ENCODE measurements at places on chromosomes 5 and 9. TPM values are rescaled to one million over a fixed set of nuclear protein-coding genes. Genes with fewer than 3 reads are reported as not detected.

SH3GLB2 gene
- total RNA-seq = 64.7 TPM

DOCK8 gene
- 95.9 TPM for total RNA-seq

SPINK13 gene
- total RNA-seq = not detected

SHC3 gene
- 12.7 TPM for total RNA-seq

C5orf34 gene
- 2.2 TPM for total RNA-seq

GRCh38 chr9:8825585-8826147, 1026.1 kb upstream of the DMAC1 start:
- no peak for DNase-seq
- no peaks in the 10 kb centered on the region for H3K36me3 ChIP-seq
- no peak overlapping the region for H3K4me3 ChIP-seq
- H3K4me1 ChIP-seq = no peaks in the 10 kb centered on the region
- no peak overlapping the region for H3K27ac ChIP-seq

- no peaks in the 10 kb centered on the region for H3K36me3 ChIP-seq
- DNase-seq = no peak
- H3K27ac ChIP-seq = no peak overlapping the region
- no peaks in the 10 kb centered on the region for H3K27me3 ChIP-seq
These were observed 273.7 kb downstream of the SYK start for GRCh38 chr9:91075279-91075678.

DNA sequence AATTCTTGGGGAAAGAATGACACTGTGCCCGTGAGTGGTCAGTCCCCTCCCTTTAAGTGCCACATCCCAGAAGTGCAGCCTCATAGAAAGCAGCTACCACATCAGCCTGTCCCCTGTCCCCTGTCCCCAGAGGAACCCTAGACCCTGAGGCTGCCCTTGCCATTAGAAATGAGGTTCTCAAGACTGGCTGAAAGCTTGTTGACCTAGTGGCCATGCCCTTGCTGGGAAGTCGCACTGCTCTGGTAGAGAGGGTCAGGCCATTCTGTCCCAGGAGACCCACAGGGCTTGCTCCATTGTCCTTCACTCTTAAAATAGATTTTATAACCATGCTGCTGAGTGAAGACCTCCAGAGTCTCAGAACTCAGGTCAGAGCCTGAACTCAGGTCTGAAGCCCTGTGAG, 184.5 kb downstream of the RGS3 start:
- H3K4me1 ChIP-seq = no peaks in the 10 kb centered on the region
- H3K4me3 ChIP-seq = no peak overlapping the region
- H3K36me3 ChIP-seq = no peaks in the 10 kb centered on the region
- DNase-seq = no peak
- H3K27me3 ChIP-seq = no peaks in the 10 kb centered on the region
- H3K27ac ChIP-seq = no peak overlapping the region

DNA sequence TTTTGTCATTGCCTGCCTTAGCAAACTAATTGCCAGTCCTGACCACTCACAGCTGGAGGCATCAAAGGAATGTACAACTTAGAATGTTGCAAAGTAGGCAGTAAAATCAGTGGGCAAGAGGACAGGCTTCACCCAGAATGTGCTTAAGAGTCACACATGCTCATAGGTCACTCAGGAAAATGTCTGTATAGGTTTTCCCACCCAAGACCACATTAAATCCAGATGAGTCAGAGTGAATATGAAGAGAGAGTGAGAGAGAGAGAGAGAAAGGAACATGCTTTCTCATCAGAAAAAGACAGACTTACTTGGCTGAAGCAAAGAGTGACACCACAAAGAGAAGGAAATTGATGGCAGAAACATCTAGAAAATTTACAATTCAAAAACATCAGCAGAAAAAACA, 37.9 kb downstream of the PLEKHG4B start:
- no peaks in the 10 kb centered on the region for H3K27me3 ChIP-seq
- H3K4me3 ChIP-seq = no peak overlapping the region
- H3K27ac ChIP-seq = no peak overlapping the region
- H3K36me3 ChIP-seq = no peaks in the 10 kb centered on the region
- DNase-seq = no peak

DNA sequence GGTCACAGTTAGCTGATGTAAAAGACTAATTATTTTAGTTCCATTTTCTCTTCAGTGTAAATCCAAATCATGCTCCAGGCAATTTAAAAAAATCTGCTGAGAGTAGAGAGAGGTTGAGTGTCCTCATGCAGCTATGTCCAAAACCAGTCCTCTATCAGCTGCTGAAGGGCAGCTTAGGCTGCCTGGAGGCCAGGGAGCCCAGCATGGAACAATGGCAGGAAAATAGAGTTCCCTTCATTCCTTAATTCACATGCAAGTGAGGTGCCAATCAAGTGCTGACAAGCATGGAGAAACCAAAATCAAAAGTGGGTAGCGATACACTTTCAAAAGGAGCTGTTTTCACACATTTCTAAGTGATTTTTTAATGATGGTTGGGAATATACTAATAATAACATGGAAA, 78.3 kb upstream of the POU5F2 start:
- no peak for DNase-seq
- H3K4me3 ChIP-seq = no peak overlapping the region
- no peaks in the 10 kb centered on the region for H3K27me3 ChIP-seq
- no peak overlapping the region for H3K27ac ChIP-seq
- H3K4me1 ChIP-seq = no peaks in the 10 kb centered on the region

DNA sequence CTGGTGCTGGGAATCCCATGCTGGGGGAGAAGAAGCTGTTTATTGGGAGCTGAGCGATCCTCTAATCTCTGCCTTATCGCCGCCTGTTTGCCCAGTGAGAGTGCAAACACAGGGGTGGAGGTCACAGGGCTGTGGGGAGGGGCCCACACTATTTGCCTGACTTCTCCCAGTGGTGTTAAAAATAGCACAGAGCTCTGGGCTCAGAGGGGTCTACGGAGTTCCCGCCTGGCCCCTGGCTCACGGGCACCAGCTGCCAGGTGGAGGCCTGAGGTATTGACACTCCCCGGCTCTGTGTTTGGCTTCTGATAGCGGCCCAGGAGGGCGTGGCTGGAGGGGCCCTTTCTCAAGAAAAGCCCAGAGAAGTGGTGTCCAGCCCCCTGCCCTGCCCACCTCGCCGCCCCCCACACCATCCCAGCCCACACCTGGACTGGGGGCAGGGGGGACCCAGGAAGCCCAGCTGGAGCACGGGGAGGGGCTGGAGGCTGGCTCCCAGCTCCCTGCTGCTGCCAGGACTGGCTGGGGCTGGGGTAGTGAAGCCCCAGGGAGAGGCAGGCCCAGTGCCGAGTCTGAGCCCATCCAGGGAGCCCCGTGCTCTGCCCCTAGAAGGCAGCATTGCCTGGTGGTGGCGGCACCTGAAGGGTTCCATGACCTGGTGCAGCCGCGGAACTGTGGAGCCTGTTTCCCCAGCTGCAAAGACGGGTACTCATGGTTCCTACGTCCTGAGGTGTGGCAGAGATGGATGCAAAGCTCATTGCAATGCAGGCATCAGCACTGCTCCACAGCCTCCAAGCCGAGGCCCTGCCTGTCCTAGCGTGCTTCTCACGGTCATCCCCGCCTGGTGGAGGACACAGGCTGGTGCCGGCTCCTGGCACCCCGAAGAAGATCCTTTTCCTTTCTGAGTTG, 35.7 kb upstream of the EGFL7 start:
- H3K27ac ChIP-seq = no peak overlapping the region
- peaks cover 29% of the 10 kb centered on the region for H3K4me1 ChIP-seq
- no peak for DNase-seq
- no peaks in the 10 kb centered on the region for H3K27me3 ChIP-seq

GRCh38 chr9:127053960-127054359, 68.5 kb downstream of the ANGPTL2 start:
- DNase-seq = no peak
- H3K36me3 ChIP-seq = no peaks in the 10 kb centered on the region
- no peak overlapping the region for H3K4me3 ChIP-seq
- H3K4me1 ChIP-seq = peaks cover 23% of the 10 kb centered on the region

DNA sequence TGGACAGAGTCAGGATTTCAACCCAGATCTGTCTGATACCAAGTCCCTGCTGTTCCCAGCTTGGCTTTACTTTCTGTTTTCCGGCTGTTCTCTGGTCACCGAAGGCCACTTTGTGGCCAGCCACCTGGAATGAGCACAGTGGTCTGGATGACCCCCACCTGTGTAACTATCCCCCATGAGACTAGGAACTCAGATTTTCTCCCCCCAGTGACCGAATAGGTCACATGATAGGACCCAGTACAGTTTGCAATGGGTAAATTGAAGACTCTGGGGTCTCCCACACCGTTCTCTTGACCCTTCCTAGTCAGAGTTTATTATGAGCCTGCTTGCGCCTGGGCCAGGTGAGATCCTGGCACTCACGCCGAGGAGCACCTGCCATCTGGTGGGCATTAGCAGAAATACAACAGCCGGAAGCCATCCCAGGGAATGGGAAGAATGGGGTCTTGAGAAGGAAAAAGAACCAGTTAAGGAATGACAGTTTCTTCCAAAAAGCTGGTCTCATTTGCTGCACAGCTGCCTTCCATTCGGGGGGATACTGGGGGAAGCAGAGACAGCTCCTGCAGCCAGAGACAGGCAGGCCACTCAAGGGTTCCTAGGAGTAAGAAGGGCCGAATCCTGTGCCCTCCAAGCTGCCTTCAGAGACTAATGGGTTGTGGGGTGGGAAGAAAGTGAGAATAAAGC, 7.1 kb downstream of the PHYHD1 start:
- H3K27ac ChIP-seq = no peak overlapping the region
- H3K4me1 ChIP-seq = no peaks in the 10 kb centered on the region
- H3K4me3 ChIP-seq = no peak overlapping the region
- no peaks in the 10 kb centered on the region for H3K36me3 ChIP-seq
- peak; percentile 56 for DNase-seq

GRCh38 chr5:1670351-1670750, 129.3 kb downstream of the MRPL36 start:
- no peak overlapping the region for H3K4me3 ChIP-seq
- no peaks in the 10 kb centered on the region for H3K4me1 ChIP-seq
- peaks cover 93% of the 10 kb centered on the region for H3K27me3 ChIP-seq
- no peak overlapping the region for H3K27ac ChIP-seq
- H3K36me3 ChIP-seq = no peaks in the 10 kb centered on the region

GRCh38 chr9:130670644-130671043, 6.2 kb downstream of the PRDM12 start:
- H3K27ac ChIP-seq = no peak overlapping the region
- DNase-seq = no peak
- H3K4me1 ChIP-seq = peaks cover 12% of the 10 kb centered on the region
- peaks cover 40% of the 10 kb centered on the region for H3K27me3 ChIP-seq
- H3K36me3 ChIP-seq = no peaks in the 10 kb centered on the region
- no peak overlapping the region for H3K4me3 ChIP-seq

- no peak overlapping the region for H3K27ac ChIP-seq
- no peak for DNase-seq
- H3K36me3 ChIP-seq = no peaks in the 10 kb centered on the region
- no peaks in the 10 kb centered on the region for H3K4me1 ChIP-seq
- H3K27me3 ChIP-seq = no peaks in the 10 kb centered on the region
These were observed 143.4 kb downstream of the ENTREP1 start for GRCh38 chr9:69468380-69468779.

DNA sequence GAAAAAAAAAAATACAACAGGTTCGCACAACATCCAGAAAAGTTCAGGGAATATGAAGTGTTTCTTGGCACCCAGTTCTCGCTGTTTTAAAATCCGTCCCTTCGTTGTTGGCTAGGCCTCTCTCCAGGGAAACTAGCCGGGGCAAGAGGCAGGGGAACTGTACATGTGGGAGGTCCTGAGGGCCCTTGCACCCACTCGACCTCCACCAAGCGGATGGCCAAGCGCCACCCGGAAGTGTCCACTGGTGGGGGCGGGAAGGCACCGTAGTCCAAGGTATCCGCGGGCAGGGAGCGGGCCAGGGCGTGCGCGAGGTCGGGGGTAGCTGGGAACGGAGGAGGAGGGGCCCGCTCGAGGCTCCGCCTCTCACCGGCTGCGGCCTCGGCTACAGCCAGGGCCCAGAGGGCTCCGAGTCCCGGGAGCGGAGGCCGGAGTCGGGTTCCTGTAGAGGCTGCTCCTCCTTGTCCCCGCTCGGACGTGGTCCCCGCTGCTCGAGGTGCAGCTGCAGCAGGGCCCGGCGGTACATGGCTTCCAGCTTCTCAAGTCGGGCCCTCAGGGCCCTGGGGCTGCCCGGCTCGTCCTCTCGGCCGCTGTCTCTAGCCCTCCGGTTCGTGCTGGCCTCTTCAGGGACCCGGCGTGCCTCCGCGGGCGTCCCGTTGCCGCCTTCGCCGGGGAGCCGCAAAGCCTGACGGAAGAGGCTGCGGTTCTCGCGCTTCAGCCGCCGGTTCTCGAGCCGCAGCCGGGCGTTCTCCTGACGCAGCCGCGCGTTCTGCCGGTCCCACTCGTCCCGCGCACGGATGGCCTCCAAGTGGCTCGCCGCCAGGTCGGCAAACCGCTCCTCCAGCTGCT, 720 bp downstream of the TUSC1 start:
- no peaks in the 10 kb centered on the region for H3K36me3 ChIP-seq
- H3K4me1 ChIP-seq = peaks cover 7% of the 10 kb centered on the region
- peak; percentile 95 for DNase-seq

- no peak overlapping the region for H3K27ac ChIP-seq
- H3K27me3 ChIP-seq = no peaks in the 10 kb centered on the region
- no peaks in the 10 kb centered on the region for H3K36me3 ChIP-seq
- peaks cover 5% of the 10 kb centered on the region for H3K4me1 ChIP-seq
These were observed 86.9 kb upstream of the SSBP2 start for GRCh38 chr5:81837667-81838306.

DNA sequence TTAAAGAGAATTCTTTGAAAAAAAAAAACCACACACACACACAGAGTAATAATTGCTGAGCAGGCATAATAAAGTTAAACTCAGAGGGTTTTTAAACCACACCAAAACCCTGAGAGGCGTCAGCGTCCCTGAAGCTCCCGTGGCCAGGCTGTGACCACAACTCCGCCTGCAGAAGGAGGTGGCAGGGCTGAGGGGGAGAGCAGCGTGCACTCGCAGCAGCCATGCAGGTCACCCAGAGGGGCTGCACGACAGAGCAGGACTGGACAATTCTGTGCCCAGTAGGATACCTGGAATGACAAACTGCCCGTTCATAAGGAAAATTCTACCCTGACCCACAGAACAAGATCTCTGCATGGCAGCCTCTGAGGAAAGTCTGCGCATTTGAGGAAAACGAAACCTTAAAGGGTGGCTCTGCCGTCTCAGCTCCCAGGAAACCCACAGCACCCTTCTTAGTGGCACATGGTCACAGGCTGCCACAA, 44.0 kb downstream of the ROR2 start:
- DNase-seq = peak; percentile 73
- no peak overlapping the region for H3K27ac ChIP-seq
- peaks cover 28% of the 10 kb centered on the region for H3K27me3 ChIP-seq
- H3K36me3 ChIP-seq = no peaks in the 10 kb centered on the region

- H3K4me3 ChIP-seq = no peak overlapping the region
- H3K27me3 ChIP-seq = no peaks in the 10 kb centered on the region
- peaks cover 5% of the 10 kb centered on the region for H3K4me1 ChIP-seq
- no peaks in the 10 kb centered on the region for H3K36me3 ChIP-seq
- DNase-seq = no peak
- H3K27ac ChIP-seq = no peak overlapping the region
These were observed 132.1 kb upstream of the RUSC2 start for GRCh38 chr9:35357826-35358225.

DNA sequence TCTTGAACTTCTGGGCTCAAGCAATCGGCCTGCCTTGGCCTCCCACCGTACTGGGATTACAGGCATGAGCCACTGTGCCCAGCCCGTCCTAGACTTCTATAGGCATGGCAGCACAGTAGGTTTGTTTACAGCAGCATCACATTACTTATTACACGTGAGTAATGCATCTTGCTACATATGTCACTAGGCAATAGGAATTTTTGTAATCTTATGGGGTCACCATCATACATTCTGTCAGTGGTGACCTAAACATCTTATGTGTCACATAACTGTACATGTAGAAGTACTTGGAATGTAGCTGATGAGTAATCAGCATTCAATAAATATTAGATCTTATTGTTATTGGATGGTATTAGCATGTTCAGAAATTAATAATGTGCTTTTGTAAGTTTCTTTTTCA, 22.9 kb upstream of the ABCA1 start:
- DNase-seq = no peak
- H3K27me3 ChIP-seq = no peaks in the 10 kb centered on the region
